Activated CD4-positive, alpha-beta memory T cell treated with anti-CD3 and anti-CD28 coated beads for 36 hours (primary cell): ENCODE measurements at places on chromosomes 7 and 10. TPM values are rescaled to one million over a fixed set of nuclear protein-coding genes. Genes with fewer than 3 reads are reported as not detected.

DNA sequence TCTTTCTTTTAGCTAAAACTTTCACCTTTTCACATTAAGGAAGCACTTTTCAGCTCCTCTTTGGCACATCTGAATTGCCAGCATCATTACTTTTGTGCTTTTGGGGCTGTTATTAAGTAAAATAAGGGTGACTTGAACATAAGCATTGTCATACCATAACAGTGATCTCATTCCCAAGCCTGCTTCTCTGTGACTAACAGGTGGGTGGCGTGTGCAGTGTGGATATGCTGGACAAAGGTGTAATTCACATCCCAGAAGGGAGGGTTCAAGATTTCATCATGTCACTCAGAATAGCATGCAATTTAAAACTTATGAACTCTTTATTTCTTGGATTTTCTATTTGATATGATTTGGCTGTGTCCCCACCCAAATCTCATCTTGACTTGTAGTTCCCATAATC lies 517.4 kb upstream of the MKI67 start:
- DNase-seq, result no peak

DNA sequence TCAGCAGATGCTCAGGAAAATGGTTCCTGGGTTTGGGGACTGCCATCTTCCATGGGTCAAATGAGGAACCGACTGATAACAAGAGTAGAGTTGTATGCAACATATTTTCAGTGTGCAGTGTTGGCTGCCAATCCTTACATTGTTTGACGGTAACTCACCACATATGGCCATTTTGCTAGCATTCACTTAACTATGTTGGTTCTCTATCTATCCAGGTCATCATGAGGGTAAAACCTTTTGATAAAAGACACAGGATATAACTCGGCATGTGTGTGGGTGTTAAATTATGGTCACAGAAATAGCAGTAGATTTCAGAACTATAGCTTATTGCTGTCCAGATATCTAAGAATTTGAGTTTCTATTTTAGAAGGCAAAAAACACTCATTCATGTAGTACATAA lies 140.7 kb upstream of the AOAH start:
- DNase-seq, result no peak

GRCh38 chr10:83012866-83013265 lies 1126.4 kb upstream of the GHITM start:
- no peak for DNase-seq

- DNase-seq, result peak; percentile 61
Observed at GRCh38 chr7:77415823-77416620, at the start of gene GSAP. Gene GSAP (minus strand): TSS chr7:77416349. CDS start chr7:77416321, 28 bp downstream.

AGAP9 gene
- total RNA-seq, result 7.2 TPM
